ENCODE measurements at places on chromosomes 1 and 21.

DNA sequence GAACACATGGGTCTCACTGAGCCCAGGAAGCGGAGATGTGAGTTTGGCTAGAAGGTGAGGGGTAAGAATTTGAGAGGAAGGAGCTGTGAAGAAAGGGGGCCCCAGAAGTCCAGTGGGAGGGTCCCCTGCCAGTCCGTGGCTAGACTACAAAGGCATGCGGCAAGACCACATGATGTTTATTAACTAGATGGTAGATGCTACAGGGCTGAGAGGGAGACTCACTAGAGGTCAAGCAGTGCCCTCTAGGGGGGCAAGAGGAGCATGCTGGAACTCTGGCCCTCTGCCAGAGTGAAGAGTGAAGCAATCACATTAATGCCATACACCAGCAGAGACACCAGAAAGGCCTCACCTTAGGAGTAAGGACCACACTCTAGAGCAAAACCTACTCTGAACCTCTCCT is 12.2 kb downstream of the KIAA0319L start:
- DNase-seq: no peak

DNA sequence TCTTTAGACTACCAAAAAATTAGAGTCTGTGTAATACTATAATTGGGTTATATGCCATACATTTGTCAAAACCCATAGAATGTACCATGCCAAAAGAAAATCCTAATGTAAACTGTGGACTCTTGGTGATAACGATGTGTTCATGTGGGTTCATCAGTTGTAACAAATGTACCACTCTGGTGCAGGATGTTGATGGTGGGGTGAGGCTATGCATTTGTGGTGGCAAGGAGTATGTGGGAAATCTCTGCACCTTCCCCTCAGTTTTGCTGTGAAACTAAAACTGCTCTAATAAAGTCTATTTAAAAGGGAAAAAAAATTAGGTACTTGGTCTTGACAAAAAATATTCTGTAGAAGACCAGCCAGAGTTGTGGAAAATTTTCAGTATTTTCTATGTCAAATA is 43.4 kb downstream of the INKA2 start:
- DNase-seq: no peak

GRCh38 chr1:79151006-79151796 is 144.7 kb upstream of the ADGRL4 start:
- no peak for DNase-seq

DNA sequence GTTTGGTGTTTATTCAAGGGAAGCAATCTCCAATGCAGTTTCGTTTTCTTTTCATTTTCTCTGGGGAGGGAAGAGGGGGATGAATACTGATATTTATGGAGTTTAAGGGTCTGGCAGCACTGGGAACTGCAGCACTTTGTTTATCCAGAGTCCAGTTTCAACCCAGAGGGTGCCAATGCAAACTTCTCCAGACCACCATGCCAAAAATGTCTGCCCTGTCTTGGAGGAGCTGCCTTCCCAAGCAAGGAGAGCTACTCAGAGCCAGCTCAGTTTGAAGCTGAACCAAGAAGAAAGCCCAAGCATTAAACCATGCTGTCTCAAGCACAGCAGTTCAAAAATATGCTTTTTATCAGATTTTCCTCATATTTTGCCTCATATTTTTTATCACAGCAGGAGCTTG is 589.7 kb downstream of the LMO4 start:
- no peak for DNase-seq

DNA sequence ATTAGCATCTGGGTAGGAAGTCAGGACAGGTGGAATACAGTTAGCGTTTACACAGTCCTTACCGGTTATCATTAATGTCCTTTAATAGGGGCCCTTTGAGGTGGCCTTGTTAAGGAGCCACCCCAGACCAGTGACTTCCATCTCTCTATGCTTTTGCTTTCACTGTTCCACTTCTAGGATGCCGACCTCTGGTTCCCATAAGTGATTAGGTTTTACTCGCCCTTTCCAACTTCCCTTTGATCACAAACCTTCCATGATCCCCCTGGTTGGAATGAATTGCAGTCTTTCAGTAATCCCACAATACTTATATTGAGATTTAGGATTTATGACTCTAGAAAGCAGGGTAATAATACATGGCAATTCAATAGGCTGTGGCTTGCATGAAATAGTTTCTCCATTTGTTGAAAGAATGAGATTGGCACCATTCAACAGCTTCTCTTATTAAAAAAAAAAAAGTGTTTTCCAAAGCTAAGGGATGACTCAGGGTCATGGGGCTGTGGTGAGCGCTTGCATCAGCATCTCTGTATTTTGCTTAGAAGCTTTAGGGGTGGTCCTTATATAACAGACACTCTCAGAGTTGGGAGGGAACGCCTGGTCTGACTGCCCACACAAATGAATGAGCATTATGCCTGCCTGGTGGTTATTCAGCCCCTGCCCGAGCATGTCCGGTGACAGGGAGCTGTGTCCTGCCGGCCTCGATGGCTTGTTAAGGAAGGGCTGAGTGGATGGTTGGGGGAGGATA is 110.5 kb downstream of the CNIH3 start:
- DNase-seq: no peak

GRCh38 chr21:42672699-42673458 is 19.5 kb downstream of the PDE9A start:
- DNase-seq: no peak

GRCh38 chr21:31107176-31107785 is 69.0 kb upstream of the KRTAP19-8 start:
- no peak for DNase-seq

GRCh38 chr1:186059311-186059710 is 315.7 kb downstream of the TPR start:
- DNase-seq: no peak
